ENCODE measurements at places on chromosomes 11 and 22.

DNA sequence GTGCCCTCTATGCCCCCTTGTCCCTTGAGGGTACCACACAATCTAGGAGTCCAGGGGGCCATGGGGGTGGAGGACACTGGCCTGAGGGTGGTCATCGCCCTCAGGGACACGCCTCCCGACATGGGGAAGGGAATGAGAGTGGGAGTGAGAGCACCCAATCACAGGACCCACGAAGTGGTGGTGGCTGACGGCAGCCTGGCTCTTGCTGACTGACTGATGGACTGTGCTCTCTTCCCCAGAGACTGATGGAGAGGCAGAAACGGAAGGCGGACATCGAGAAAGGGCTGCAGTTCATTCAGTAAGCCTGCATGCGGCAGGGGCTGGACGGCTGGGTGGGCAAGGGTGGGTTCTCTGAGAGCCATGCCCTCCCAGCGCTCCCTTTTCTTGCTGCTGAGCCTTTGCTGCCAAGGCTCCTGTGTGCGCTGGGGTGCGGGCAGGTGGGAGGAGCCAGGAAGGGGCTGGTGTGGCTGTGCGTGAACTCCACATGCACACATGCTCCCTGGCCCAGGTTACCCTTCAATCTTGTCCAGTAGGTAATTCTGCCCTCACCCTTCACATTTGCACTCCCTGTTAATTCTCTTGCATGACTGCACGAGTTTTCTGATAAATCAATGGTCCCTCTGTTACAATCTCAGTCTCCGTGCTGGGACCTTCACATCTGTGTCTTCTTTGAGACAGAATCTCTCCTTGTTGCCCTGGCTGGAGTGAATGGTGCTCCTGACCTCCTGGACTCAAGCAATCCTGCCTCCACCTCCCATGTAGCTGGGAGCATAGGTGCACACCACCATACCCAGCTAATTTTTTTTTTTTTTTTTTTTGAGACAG, 19.3 kb downstream of the ZC3H7B start:
- DNase-seq = no peak

- DNase-seq = no peak
Measured at GRCh38 chr11:1062075-1062820, 12.4 kb upstream of the MUC2 start.

DNA sequence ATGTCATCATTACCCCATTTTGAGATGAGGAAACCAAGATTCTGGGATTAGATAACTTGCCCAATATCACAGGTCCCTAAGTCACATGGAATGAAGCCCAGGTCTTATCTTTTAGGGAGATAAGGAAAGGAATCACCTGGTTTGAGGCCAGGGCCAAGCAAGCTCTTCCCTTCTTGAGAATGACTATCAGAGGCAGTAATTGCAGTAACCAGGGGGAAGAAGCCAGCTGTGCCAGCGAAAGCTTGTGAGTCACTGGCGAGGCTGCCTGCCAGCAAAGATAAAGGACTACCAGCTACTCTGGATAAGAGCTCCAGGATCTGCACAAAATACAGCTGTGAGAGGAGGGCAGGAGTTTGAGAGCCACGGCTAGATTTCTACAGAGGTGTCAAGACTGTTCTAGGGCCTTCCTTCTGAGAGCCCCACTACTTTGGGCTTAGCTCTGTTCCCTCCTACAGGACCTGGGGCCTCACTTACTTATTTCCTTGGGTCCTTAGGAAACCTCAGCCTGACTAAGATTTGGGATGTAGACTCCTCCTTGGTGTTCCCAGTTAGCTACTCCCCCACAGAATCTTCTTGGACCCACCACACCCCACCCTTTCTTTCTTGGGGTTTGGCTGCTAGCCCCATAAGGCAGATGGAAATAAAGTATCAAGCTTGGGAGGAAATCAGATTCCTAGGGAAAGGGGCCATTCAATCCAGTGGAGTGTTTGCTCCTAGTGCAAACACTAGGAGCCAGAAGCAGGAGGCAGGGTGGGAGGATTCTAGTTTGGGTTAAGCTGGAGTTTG, 9.7 kb upstream of the CCKBR start:
- peak; percentile 45 for DNase-seq

DNA sequence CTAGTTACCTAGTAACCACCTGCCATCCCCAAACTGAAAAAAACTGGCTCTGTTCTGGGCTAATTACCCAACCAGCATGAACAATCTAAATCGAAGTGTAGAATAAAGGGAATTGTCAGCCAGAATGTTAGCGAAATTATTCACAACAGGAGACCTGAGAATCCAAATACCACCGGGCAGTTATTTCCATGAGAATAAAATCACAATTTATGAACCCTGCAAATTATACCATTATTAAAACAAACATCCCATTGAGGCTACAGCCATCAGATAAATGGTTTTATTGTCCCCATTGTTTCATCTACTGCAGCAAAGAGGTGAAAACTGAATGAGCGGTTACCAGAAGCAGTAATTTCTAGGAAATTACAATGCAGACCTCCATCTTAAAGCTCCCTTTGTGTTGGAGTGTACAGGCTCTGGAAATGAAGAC, 21.7 kb downstream of the FAM168A start:
- no peak for DNase-seq

DNA sequence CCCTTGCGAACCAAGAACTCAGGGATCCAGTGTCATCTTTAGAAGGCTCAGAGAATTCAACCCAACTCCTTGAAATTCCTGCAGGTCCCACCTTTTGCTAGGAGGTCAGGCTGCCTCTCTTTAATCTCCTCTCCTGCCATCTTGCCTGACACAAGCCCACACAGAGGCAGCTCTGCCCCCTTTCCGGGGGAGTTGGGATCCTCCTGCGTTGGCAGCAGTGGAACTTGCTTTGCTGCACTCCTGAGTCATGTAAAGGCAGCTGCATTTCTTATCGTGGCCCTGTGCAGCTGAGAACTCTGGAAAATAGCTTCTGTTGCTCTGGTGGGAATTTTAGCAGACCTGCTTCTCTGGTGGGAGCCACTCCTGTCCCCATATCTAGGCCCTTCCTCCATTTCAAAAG, 142.3 kb upstream of the TBCEL start:
- DNase-seq = no peak

DNA sequence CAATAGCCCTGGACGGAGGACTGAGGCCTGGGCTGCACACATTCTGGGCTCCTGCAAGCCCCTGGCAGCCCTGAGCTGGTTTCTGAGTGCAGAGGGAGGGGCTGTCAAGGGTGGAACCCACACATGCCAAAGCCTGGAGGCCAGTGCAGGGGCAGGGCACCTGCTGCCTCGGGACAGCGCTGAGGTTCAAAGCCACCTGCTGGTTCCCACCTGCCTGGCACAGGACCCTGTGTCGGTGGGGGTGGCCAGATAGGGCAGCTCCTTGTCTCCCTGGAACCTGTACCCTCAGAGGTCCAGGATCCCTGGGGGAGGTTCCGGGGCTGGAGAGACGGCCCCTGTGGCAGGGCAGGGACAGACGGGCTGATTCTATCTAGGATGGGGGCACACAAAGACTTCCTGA, 40.8 kb downstream of the RTN4R start:
- DNase-seq = no peak

- no peak for DNase-seq
Measured at GRCh38 chr22:37817705-37818408, 5.3 kb upstream of the GALR3 start.

DNA sequence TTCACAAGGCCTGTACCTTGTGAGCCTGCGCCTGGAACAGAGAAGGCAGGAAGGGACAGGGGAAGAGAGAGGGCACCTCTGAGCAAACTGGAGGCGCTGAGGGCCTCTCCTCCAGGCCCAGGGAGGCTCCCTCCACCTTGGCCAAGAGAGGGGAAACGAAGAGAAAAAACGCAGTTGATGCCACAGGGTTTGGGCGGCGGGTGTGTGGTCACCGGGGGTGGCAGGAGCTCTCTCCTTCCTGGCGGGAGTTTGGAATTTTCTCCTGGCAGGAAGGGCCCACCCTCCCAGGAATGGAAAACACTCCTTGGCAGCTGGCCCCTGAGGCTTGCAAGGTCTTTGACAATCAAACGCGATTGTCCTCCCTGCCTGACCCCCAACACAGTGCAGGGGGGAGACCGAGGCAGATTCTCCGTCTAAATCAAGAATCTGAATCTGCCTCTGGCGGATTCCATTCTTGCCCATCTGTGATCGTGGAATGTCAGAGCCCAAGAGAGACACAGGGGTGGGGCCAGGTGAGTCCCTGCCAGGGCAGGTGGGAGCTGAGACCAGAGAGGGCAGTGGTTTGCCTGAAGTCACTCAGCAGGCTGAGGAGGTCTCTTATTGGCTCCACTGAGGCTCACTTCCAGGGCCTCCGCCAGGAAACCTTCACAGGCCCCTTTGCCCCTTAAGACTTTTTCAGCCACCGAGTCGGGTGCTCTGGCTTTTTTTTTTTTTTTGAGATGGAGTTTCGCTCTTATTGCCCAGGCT, 21.0 kb downstream of the RPL3 start:
- DNase-seq = no peak

All from LNCaP clone FGC (cell line).